Activated naive CD4-positive, alpha-beta T cell treated with anti-CD3 and anti-CD28 coated beads, Interleukin-2, amount 10 ng/mL, durations not matched to agents 7 days and 5 days (primary cell): ENCODE measurements at places on chromosomes 1 and 21.

- DNase-seq: no peak
Measured at GRCh38 chr1:187034501-187034900, 205.8 kb downstream of the PLA2G4A start.

DNA sequence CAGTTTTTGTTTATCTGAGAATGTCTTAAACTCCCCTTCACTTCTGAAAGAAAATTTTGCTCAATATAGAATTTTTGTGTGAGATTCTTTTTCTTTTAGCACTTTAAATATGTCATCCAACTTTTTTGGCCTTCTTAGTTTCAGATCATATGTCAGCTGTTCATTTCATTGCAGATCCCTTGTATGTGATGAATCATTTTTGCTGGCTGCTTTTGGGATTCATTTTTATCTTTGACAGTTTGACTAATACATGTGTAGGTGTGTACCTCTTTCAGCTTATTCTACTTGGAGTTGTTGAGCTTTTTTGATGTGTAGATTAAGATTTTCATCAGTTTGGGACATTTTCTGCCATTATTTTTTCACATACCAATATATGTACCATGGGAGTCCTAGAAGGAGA lies 156.8 kb downstream of the FASLG start:
- DNase-seq: no peak

GRCh38 chr1:22750685-22751051 lies 40.0 kb downstream of the EPHB2 start:
- DNase-seq: no peak

- DNase-seq: no peak
Measured at GRCh38 chr1:81351864-81352263, 448.9 kb upstream of the ADGRL2 start.

- DNase-seq: no peak
Measured at GRCh38 chr21:28444557-28444956, 548.1 kb downstream of the LTN1 start.

- no peak for DNase-seq
Measured at GRCh38 chr1:67601955-67602354, 83.0 kb upstream of the GADD45A start.

DNA sequence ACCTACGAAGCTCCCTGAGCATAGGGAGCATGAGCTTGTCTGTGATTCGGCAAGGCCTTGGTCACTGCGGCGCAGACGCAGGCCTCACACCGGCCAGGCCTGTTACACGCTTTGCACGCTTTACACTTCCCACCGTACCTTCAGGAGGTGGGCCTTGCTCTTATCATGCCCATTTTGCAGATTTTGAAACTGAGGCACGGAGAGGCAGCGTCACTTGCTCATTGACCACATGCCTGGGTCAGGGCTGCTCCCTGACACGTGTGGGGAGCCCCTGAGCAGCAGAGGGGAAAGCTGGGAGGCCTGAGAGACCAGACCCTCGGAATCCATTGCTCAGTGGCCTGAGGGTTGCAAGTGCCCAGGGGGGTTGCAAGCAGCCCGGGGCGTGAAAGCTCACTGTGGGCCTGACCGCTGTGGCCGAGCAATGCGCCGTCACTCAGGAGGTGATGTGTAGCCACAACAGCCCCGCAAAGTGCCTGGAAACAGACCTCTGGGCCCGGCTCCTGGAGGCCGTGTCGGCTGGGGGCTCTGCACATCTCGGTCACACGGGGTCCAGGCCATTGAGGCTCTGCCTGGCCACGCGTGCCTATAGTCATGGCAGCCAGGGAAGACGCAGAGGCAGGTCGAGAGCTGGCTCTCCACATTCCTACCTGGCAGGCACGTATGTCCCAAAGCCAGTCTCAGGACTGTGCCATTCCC lies 6.9 kb downstream of the ARHGEF16 start:
- no peak for DNase-seq

DNA sequence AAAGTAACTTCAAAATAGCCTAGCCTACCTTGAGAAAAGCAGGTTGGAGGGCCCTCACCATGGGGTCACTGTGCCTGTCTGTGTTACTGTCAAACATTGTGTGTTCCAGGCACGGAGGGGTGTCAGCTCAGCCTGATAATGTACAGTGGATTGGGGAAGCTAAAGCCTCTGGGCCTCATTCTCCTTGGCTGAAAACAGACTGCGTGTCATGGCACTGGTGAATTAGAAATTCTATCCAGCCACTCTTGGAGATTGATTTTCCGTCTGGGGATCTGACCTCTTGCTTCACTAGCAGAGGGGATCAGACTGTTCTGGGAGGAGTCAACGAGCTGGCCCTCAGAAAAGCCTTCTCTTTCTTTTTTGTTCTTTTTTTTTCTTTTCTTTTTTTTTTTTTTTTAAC lies 123.5 kb upstream of the HOOK1 start:
- DNase-seq: no peak

DNA sequence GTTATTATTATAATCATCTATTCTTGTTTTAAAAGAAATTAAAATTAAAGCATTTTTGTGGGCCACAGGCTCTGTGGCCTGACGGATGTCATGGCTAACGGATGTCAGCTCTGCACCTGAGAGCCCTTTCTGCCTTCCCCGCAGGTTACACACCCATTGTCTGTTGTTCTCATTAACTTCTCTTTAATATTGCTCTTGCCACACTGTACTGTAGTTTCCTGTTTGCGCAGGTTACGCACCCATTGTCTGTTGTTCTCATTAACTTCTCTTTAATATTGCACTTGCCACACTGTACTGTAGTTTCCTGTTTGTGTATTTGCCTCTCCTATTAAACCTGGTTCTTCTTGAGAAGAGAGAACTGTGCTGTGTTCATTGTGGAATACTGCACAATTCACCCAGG lies 294.4 kb upstream of the PLXNA2 start:
- DNase-seq: no peak

DNA sequence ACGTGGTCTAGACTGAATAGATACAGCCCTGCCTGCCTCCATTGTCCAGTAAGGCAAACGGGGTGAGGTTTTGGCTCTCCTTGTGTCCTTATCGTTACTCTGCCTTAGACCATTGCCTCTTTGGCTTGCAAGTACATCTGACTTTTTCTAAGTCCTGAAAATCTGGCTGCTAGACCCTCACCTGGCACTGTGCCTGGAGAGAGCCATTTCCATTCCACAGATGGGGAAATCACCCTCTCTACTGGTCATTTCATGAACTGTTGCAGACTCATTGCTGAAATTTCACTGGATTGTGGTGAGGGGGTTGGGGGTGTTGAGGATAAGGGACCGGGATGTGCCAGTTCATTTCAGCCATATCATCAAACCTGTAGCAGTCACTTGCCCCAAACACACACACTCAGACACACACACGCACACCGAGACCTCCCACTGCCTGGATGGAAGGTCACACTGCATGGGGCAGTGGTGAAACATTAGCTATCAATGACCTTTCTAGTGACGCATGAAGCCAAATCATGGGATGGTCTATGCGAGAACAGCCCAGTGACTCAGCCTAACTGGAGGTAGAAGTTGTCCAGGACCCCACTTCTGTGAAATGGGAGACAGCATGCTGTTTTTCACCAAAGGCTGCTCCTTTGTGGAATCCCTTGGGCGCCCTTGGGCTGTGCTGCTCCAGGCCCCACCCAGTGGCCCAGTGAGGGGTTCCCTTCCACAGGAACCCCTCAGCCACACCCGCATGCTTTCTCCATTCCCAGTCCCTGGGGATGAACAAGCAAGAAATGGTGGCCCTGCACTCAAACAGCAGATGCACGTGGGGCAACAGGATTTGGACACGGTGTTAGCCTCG lies 34.9 kb upstream of the VASH2 start:
- DNase-seq: no peak

GRCh38 chr1:1264868-1265272 lies 8.8 kb downstream of the UBE2J2 start:
- no peak for DNase-seq

DNA sequence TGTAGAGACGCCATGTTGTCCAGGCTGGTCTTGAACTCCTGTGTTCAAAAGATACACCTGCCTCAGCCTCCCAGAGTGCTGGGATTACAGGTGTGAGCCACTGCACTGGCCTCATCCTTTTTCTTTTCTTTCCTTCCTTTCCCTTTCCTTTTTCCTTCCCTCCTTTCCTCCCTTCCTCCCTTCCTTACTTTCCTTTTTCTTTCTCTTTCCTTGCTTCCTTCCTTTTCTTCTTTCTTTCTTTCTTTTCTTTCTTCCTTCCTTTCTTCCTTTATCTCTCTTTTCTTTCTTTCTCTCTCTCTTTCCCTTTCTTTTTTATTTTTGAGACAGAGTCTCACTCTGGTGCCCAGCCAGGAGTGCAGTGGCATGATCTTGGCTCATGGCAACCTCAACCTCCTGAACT lies 5.8 kb downstream of the FAM229A start:
- no peak for DNase-seq

- DNase-seq: no peak
Measured at GRCh38 chr1:235108876-235109275, 19.8 kb downstream of the TOMM20 start.

- DNase-seq: no peak
Measured at GRCh38 chr21:44566403-44566802, 7.1 kb upstream of the KRTAP10-4 start.

DNA sequence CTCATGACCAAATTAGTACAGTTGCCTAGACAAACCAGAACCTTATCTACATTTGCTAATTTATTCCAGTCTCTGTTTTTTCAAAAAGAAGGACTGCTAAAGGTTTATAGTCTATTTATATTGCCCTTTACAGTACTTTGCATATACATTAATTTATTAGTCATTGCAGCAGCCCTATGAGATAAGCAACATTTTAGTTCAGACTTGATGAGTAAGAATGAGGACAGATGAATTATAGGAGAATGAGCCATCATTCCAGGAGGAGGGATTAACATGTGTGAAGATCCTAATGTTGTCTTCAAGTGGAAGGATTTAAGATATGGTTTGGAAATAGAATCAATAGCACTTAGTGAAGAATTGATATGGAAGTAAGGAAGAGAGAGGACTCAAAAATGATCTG lies 152.4 kb downstream of the KCTD3 start:
- DNase-seq: no peak

DNA sequence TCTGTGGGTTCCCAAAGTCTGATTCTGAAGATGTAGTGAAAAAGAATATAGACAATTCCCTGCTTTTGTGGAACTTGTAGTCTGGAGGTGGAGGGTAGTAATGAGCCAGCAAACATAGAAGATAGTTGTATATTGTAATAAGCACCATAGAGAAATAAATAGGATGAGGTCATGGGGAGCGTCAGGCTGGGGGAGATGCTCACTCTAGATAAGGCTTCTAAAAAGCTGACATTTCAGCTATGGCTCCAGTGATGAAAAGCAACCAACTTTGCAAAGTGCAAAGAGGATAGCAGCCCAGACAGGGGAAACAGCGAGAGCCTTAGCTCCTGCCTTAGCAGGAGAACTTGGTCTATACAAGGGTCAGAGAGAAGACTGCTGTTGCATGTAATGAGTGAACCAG lies 98.0 kb upstream of the RALGPS2 start:
- no peak for DNase-seq

DNA sequence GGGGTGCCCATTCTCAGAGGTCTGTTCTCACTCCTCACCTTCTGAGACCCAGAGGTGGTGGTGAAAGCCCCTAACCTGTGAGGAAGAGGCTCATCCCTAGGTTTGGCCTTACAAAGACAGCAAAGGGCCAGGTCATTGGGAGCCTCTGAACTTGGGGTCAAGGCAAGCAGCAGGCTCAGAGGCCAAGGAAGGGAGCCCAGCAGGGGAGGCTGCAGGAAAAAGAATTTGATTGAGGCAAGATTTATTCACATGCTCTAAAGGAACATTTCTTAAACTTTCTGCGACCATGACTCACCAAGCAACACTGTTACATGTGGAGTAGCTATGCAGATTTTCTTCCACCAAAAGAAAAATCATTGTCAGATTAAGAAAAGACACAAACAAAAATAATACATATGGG lies 132.5 kb upstream of the SYT6 start:
- no peak for DNase-seq

- no peak for DNase-seq
Measured at GRCh38 chr1:183689762-183690204, 36.7 kb upstream of the APOBEC4 start.

GRCh38 chr1:59043796-59044195 lies 253.1 kb upstream of the FGGY start:
- DNase-seq: no peak

DNA sequence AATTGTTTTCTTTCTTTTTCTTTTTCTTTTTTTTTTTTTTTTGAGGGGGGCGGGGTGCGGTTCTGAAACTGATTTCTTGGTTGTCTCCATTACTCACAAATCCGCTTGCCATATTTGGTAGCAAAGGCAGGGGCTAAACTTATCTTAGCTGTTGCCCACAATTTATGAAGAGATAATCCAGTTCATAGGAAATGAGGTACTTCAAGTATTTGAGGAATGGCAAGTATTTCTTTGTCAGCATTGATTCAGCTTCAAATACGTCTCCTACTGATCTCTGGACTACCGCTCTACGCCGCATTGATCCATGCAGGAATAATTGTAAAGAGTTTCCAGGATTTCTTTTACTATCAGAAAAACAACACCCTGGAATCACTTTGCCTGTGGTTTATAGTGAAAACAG lies 289.2 kb upstream of the DPYD start:
- no peak for DNase-seq

GRCh38 chr1:162285149-162285561 lies 91.5 kb downstream of the SPATA46 start:
- DNase-seq: no peak

DNA sequence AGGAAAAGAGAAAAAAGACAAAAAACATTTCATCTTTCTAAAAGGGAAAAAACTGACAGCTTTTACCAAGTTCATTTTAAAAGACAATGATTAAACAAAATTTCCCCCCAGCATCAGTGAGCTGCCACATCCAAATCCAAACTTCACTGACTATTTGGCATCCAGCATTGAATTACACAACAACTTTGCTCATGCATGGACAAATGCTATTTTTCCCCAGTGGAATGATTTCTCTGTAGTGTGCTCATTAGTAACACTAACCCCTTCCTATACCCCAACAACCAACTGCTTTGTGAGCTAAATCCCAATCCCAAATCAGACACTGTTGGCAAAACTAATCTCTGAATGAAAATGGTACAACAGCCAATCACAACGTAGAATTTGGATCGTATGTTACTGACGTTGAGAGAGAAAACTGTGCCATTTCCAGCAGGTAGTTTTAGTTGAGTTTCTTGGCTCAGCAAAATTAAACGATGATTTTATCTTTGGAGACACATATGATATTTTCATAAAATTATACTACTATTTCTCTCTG lies 37.9 kb downstream of the PIK3R3 start:
- DNase-seq: no peak

DNA sequence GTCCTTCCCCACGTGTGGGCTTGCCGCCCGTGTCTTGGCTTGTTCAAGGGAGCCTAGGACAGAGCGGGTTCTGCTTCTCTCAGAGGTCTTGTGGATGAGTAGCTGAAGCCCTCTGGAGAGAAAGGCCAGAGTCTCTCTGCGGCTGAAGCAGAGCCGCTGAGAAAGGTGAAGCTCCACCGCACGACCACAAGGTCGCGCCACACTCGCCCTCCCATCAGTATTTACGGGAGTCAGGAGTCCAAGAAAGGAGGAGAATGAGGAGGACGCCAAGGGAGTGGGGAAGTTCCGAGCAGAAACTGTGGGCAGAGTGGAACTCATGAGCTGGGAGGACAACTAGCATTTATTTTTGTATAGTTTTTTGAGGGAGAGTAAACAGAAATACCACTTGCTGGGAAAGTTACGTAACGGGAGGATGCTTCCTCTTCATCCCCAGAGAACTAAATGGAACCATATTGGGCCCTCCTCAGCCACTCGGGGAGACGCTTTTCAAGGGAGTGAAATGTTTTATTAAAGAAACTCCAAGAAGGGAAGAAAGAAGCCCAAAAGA lies 51.6 kb upstream of the HAO2 start:
- no peak for DNase-seq

GRCh38 chr1:247056071-247056470 lies 22.5 kb downstream of the ZNF670 start:
- no peak for DNase-seq

GRCh38 chr1:97877307-97877706 lies 43.5 kb downstream of the DPYD start:
- no peak for DNase-seq
